Ovary (tissue), 10 donors: ENCODE measurements at places on chromosomes 11 and 22.

DNA sequence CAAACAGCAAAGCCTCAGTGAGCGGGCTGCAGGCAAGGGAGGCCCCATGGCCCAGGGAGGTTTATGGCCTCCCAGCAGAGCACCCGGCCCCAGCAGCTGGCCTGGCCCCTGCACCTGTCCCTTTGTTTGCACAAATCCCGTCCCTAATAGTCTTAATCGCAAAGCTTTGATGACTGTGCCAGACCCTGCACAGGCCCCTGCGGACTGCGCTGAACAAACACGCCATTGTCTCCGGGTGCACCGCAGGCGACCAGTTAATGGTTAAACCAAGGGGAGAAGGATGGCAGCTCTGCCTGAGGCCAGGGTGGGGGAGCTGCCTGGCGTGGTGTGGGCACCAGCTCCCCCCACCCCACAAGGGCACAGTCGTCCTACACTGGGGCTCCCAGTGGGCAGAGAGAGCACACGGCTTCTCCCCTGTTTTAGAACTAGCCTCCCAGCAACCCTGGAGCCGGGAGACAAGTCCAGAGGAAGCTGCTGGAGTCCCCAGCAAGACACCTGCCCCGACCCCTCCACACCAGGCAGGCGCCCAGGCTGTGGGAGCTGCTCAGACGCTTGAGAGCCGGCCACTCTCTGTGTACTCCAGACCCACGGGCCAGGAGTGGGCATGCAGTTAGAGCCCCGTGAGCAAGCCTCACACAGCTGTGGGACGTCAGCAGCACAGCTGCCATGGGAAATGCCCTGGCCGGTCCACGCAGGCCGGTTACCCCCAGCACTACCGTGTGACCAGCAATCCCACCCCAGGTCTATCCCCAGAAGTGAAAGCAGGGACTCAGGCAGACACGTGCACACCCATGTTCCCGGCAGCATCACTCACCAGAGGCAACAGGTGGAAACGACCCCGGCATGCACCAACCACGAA lies 39.7 kb upstream of the TH start:
- no peak overlapping the region for H3K27ac ChIP-seq
- H3K4me3 ChIP-seq, result no peak overlapping the region
- H3K36me3 ChIP-seq, result no peaks in the 10 kb centered on the region
- H3K27me3 ChIP-seq, result no peaks in the 10 kb centered on the region
- DNase-seq, result no peak
- H3K4me1 ChIP-seq, result no peaks in the 10 kb centered on the region

GRCh38 chr11:63719987-63720386 lies 38.7 kb downstream of the RTN3 start:
- no peaks in the 10 kb centered on the region for H3K27me3 ChIP-seq
- H3K4me3 ChIP-seq, result no peak overlapping the region
- DNase-seq, result no peak
- no peak overlapping the region for H3K27ac ChIP-seq

GRCh38 chr11:117734601-117735024 lies 62.4 kb downstream of the DSCAML1 start:
- H3K4me3 ChIP-seq, result no peak overlapping the region
- DNase-seq, result no peak
- H3K27me3 ChIP-seq, result no peaks in the 10 kb centered on the region
- no peaks in the 10 kb centered on the region for H3K4me1 ChIP-seq
- no peaks in the 10 kb centered on the region for H3K36me3 ChIP-seq

DNA sequence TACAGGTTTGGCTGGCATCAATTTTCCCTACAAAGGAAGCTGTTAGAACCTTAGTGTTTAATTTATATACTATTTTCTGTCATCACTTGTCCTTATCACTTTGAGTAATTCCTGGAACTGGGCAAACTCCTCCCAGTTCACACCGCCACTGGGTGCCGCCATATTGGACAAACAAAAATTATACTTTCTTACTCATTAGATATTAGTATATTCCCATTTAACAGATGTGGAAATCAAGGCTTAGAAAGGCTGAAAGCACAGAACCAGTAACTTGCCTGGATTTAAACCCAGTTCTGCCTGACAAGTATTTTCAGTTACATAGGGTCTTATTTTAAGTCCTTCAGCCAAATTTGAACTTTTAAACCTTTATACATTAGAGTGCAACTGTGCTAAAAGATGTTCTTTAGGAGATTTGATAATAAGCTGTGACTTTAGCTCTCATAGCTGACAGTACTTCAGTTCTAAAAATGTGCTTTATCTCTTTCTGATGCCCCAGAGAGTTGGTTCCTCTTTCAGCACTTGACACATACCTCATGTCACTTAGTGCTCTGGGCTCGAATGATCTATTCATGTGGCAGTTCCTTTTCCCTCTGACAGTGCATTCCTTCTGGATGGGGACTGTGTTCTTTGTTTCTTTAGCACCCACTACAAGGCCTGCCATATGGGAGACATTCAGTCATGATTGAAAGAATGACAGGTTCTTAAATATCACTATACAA lies 25.4 kb downstream of the COA4 start:
- DNase-seq, result no peak
- H3K4me1 ChIP-seq, result no peaks in the 10 kb centered on the region
- no peaks in the 10 kb centered on the region for H3K27me3 ChIP-seq
- H3K4me3 ChIP-seq, result no peak overlapping the region
- no peaks in the 10 kb centered on the region for H3K36me3 ChIP-seq

DNA sequence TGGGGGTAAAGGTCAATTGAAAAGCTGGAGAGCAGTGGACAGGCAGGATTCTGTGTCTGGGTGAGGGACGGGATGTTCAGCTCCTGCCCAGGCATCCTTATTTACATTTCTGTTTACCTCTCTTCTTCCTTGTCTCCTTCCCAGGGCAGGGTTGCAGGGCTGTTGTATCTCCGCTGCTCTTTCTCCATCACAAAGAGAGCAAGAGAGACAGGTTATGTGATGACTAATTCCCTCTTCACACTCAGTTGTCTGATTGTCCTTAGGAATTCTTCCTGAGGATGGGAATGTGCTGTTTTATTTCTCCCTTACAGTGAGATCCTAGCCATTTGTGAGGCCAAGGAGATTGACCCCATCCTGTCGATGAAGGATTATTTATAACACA lies 104.9 kb downstream of the VPREB1 start:
- DNase-seq, result no peak
- no peaks in the 10 kb centered on the region for H3K4me1 ChIP-seq
- H3K4me3 ChIP-seq, result no peak overlapping the region

GRCh38 chr11:117183724-117184349 lies 5.3 kb downstream of the SIDT2 start:
- no peaks in the 10 kb centered on the region for H3K27me3 ChIP-seq
- peaks cover 30% of the 10 kb centered on the region for H3K4me1 ChIP-seq
- H3K27ac ChIP-seq, result no peak overlapping the region
- H3K36me3 ChIP-seq, result no peaks in the 10 kb centered on the region
- H3K4me3 ChIP-seq, result no peak overlapping the region

- H3K27me3 ChIP-seq, result no peaks in the 10 kb centered on the region
- no peak overlapping the region for H3K4me3 ChIP-seq
- H3K27ac ChIP-seq, result no peak overlapping the region
- no peak for DNase-seq
- no peaks in the 10 kb centered on the region for H3K36me3 ChIP-seq
These were observed 3.7 kb upstream of the INPPL1 start for GRCh38 chr11:72220696-72221363.

GRCh38 chr11:134840945-134841344 lies 428.9 kb upstream of the B3GAT1 start:
- H3K4me1 ChIP-seq, result no peaks in the 10 kb centered on the region
- H3K4me3 ChIP-seq, result no peak overlapping the region
- no peaks in the 10 kb centered on the region for H3K36me3 ChIP-seq
- no peak for DNase-seq
- H3K27ac ChIP-seq, result no peak overlapping the region
- no peaks in the 10 kb centered on the region for H3K27me3 ChIP-seq

DNA sequence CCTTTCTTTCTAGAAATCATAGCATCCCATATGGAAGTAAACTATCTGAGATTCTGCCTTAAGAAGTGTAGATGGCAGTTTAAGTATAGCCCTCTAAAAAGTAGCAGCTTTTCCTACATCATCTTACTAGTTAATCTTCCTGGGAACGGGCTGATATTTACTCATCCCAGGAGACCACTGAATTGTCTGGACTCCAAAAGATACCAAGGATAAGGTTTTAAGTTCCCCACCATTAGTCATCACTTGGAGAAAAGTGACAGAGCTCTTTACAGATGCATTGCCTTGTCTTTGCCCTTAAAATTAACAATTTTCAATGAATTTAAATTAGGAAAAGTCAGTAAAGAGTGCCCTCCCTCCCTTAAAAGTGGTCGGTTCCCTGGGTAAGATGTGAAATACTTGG lies 129.5 kb downstream of the MAML2 start:
- no peak for DNase-seq
- no peaks in the 10 kb centered on the region for H3K36me3 ChIP-seq
- H3K4me1 ChIP-seq, result peaks cover 7% of the 10 kb centered on the region
